NCI-H1092 (cell line): ENCODE measurements at places on chromosomes 13 and 19.
A peak's percentile ranks its signal among the peaks of the same experiment; 100 is the strongest.

DNA sequence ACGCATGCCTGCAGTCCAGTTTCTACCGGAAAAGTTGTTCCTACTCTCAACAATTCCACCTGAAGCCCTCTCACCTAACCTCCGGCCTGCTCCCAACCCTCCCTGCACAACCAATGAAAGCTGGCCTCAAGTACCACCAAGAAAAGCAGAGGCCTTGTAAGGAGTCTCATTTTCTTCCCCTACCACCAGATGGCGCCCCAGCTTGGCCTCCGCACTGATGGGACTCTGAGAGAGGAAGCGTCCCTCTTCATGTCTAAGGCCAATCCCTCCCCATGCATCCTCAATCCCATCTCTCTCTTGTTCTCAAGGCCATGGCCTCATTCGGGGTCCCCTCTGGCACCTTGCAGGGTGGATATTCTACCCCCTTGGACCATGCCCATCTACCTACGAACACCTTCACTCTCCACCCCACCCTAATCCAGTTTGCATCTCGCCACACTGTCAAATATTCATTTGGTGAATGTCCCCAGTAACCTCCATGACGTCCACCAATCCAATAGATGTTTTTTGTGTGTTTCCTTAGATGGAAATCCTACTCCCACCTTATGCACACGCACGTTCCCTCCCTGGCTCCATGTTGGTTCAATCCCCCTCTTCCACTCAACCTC, 412.8 kb downstream of the ZNF536 start:
- no peak for DNase-seq

- DNase-seq: no peak
These were observed 63.1 kb downstream of the SLITRK1 start for GRCh38 chr13:83819156-83819555.

GRCh38 chr13:32960626-32961025, 55.6 kb upstream of the KL start:
- no peak for DNase-seq

DNA sequence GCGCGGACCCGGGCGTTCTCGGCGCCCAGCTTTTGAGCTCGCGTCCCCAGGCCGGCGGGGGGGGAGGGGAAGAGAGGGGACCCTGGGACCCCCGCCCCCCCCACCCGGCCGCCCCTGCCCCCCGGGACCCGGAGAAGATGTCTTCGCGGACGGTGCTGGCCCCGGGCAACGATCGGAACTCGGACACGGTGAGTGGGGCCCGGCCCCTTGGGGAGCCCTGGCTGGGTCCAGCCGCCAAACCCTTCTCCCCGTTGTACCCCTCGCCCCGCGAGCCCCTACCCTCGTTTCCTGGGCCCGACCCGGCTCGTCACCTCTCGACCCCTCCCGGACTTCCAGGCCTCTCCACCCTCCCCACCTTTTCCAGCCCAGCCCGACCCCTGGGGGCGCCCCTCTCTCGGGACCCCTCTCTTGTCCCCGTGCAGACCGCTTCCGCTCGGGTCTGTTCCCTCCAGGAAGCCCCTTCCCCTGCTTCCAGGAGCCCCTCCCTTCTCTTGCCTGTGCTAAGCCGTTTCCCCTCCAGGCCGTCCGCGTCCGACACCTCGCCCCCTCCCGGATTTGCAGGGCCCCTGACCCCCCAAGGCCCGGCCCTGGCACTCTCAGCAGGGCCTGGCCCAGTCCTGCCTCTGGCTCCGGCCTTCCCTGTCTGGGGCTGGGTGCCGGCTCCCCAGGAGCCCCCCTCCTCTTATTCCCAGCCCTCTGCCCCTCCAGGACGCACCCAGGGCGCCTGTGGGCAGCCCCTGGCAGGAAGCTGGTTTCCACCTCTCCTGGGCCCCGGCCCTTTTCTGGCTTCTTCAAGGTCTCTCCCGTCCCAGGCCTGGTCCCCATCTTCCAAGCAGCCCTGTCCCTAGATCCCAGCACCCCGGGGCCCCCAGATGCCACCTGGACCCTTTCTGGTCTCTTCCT, 632 bp downstream of the MARK4 start:
- no peak for DNase-seq

- DNase-seq: no peak
These were observed 111.5 kb upstream of the DIAPH3 start for GRCh38 chr13:60275208-60275607.

- no peak for DNase-seq
These were observed 11.7 kb upstream of the ADGRE5 start for GRCh38 chr19:14369399-14370168.

GRCh38 chr13:36086117-36086516, 45.1 kb downstream of the DCLK1 start:
- no peak for DNase-seq

- DNase-seq: no peak
These were observed 6.0 kb downstream of the RNASEH2B start for GRCh38 chr13:50915565-50915964.

- DNase-seq: no peak
These were observed 465.3 kb downstream of the COG6 start for GRCh38 chr13:40120781-40121180.

- DNase-seq: no peak
These were observed 112.5 kb upstream of the SLC7A1 start for GRCh38 chr13:29707876-29708543.

- no peak for DNase-seq
These were observed 1.0 kb upstream of the GTF2F1 start for GRCh38 chr19:6393983-6394412.

DNA sequence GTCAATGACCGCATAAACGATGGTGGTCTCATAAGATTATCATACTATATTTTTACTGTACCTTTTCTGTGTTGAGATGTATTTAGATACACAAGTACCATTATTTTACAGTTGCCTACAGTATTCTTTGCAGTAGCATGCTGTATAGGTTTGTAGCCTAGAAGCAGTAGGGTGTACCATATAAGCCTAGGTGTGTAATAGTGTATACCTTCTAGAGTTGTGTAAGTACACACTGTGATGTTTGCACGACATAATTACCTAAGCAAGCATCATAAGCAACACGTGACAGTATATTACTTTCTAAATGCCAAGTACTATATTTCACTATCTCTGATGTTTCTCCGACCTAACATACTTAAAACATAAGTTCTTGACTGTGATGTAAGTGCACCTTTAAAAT, 2.7 kb downstream of the LPAR6 start:
- no peak for DNase-seq

GRCh38 chr13:109671919-109672318, 114.5 kb downstream of the IRS2 start:
- no peak for DNase-seq

GRCh38 chr19:14582894-14583340, at the start of gene CLEC17A:
Gene CLEC17A, plus strand, starts transcription at chr19:14583084. Its CDS starts 77 bp downstream, at chr19:14583161.
- DNase-seq: no peak

DNA sequence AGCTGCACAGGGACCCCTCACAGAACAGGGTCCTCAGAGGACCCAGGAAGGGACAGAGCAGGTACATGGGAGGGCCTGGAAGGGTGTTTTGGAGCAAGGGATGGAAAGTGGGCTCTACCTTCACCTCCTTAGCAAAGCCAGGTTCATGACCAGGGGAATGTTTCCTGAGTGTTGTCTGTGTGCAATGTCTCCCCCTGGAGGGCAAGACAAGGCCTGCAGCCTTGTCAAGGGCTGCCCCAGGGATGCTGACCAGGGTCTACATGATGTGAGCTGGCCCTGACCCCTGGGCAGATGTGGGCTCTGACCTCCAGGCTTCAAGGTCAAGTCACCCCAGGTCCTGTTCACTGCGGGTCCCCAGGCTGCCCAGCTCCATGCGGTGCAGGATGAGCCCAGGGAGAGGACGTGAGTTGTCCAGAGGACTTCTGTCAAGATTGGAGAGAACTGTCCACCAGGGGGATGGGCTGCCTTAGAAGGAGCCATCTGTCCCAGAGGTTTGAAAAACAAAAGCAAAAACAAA, 1.0 kb upstream of the CEACAM1 start:
- DNase-seq: no peak

- DNase-seq: peak; percentile 47
These were observed 75.9 kb downstream of the TNFSF11 start for GRCh38 chr13:42649831-42650230.

GRCh38 chr19:50233308-50233910, 30.0 kb downstream of the MYH14 start:
- DNase-seq: no peak

DNA sequence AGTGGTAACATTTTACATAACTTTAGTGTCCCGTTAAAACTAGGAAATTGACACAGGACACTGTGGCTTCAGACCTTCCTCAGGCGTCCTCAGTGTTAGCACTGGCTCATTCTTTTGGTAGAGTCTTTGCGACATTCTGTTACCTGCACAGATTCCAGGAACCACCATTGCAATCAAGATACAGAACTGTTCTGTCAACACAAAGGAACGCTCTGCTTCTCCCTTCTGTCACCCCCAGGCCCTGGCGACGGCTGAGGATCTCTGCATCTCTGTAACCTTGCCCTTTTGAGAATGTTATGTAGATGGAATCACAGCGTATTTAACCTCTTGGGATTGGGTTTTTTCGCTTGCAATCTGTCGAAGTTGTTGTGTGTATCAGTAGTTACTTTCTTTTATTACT, 22.6 kb downstream of the KDM4B start:
- no peak for DNase-seq

DNA sequence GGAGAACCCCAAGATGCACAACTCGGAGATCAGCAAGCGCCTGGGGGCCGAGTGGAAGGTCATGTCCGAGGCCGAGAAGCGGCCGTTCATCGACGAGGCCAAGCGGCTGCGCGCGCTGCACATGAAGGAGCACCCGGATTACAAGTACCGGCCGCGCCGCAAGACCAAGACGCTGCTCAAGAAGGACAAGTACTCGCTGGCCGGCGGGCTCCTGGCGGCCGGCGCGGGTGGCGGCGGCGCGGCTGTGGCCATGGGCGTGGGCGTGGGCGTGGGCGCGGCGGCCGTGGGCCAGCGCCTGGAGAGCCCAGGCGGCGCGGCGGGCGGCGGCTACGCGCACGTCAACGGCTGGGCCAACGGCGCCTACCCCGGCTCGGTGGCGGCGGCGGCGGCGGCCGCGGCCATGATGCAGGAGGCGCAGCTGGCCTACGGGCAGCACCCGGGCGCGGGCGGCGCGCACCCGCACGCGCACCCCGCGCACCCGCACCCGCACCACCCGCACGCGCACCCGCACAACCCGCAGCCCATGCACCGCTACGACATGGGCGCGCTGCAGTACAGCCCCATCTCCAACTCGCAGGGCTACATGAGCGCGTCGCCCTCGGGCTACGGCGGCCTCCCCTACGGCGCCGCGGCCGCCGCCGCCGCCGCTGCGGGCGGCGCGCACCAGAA, 1.1 kb downstream of the SOX1 start:
- peak; percentile 30 for DNase-seq

DNA sequence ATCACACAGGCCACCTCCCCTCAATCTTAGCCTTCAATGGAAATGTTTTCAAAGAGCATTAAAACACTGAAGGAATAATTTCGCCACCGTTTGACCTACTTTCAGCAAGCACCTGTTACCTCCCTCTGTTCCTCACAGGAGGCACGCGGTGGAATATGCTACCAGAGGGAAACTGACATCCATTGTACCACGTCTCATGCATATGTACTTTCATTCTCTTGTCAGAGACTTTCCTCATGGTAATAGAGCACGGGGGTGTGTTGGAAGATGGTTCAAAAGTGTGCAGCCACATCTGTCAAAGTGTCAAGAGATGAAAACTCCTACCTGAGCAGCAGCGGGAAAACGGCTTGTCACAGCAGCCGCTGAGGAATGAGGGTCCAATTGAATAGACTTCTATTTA, 143.4 kb downstream of the NALCN start:
- no peak for DNase-seq

DNA sequence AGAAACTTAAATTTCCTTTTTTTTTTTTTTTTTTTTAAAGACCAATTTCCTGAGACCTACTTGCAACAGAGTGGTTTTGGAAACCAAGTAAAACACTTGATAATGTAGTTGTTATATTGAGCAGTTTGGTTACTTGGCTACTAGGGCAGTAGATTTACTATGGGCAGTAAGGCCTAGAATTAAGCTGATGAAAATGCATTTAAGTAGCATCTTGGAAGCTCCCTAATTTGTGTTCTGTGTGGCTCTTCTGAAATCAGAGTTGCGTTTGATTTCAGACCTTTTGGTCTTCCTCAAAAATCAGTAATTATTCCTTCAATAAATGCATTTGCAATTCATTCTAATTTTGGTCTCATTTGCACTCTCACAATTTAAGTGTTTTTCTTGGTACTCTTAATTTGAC, 810 bp downstream of the GPR180 start:
- no peak for DNase-seq

GRCh38 chr19:29640231-29640630, 25.0 kb upstream of the PLEKHF1 start:
- DNase-seq: no peak

- no peak for DNase-seq
These were observed 37.9 kb downstream of the MBNL2 start for GRCh38 chr13:97259798-97260714.

- DNase-seq: no peak
These were observed 26.9 kb downstream of the SIN3B start for GRCh38 chr19:16856091-16856490.

DNA sequence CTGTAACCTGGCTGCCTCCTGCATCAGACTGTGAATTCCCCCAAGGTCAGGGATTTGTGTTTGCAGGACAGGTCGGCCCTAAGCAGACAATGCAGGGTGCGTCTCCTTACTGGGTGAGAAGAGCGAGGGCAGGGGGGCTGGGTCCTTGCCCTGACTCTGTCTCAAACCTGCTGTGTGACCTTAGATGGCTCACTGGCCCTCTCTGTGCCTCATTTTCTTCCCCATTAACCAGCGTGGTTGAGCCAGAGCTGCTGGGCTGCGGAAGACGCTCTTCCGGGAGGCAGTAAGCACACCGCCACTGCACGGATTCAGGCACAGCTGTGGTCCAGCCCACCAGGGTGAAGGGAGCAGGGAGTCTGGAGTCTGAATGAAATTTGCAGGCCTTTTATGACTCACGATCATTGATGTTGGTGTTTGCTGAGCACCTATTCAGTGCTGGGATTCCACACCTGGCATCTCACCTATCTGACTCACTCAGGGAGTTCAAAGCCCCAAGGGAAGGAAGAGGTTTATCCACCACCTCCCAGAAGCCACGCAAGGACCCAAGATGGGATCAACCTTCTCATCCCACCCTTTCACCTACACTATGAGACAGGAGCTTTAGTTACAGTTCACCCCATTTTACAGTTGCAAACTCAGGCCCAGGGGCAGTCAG, 2.5 kb downstream of the AKT1S1 start:
- no peak for DNase-seq

GRCh38 chr19:28426730-28427225, 786.2 kb downstream of the UQCRFS1 start:
- no peak for DNase-seq

DNA sequence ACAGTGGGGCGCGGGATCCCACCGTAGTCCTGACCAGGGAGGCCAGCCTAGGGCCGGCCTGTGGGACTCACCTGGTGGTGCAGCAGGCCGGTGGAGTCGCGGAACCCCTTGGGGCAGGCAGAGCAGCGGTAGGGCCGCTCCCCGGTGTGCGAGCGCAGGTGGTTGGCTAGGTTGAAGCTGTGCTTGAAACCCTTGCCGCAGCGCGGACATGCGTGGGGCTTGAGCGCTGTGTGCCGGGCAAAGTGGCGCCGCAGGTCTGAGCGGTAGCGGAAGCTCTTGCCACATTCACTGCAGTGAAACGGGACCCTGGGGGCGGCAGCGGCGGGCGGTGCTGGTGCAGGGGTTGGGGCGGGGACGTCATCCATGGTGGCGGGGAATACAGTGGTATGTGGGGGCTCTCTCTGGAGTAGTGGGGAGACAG, 1.8 kb downstream of the FIZ1 start:
- DNase-seq: no peak

GRCh38 chr19:18478545-18479311, 40.8 kb upstream of the ISYNA1 start:
- no peak for DNase-seq

GRCh38 chr19:2977001-2977745, at the start of gene TLE6:
Gene TLE6, plus strand, starts transcription at chr19:2977564. Its CDS starts 670 bp downstream, at chr19:2978234.
- peak; percentile 97 for DNase-seq

GRCh38 chr19:47414469-47414868, 4.9 kb downstream of the MEIS3 start:
- no peak for DNase-seq
